Hepatocyte (in vitro differentiated cells): ENCODE measurements at places on chromosomes 1 and 21. TPM values are rescaled to one million over a fixed set of nuclear protein-coding genes. Genes with fewer than 3 reads are reported as not detected.

ODF2L gene
- total RNA-seq: 58.8 and 58.9 TPM in 2 replicates

RNU1-1 gene
- under 0.01 TPM in 2 replicates for total RNA-seq

EPHB2 gene
- total RNA-seq: 11.9 and 18.3 TPM in 2 replicates

TMCC2 gene
- total RNA-seq: 2.4 and 2.5 TPM in 2 replicates

CACNA1S gene
- 0.04 TPM in 1 of 2 replicates, not detected in the other for total RNA-seq

MTARC1 gene
- total RNA-seq: 19.9 and 24.0 TPM in 2 replicates

SVBP gene
- 38.0 and 49.6 TPM in 2 replicates for total RNA-seq

DNA sequence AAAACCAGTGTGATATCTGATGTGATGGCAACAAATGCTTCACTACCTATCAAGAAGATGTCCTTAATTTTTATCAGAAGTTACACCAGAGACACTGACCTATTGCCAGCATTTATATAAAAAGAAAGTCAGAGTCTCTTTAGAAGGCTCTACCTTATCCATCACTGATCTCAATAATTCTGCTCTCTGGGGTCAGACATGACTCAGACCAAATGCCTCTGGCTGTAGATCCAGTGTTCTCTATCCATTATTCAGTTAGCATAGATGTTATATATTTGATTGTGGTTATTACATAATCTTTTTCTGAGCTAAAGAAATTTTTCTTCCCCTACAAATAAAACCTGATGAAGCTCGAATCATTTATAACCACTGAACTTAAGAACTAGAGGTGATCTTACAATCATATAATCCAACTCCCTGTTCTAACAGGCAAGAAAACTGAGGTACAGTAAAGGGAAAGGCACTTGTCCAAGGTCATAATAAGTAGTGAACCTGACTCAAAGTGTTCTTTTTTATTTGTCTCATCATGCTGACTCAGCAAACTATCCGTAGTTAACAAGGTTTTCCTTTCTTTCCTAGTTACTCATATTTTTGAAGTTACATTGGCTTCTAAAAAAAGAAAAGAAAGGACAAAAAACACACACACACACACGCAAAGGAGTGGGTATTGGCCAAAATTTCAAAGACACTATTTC lies 43.6 kb upstream of the ESRRG start:
- DNase-seq: no peak

DNA sequence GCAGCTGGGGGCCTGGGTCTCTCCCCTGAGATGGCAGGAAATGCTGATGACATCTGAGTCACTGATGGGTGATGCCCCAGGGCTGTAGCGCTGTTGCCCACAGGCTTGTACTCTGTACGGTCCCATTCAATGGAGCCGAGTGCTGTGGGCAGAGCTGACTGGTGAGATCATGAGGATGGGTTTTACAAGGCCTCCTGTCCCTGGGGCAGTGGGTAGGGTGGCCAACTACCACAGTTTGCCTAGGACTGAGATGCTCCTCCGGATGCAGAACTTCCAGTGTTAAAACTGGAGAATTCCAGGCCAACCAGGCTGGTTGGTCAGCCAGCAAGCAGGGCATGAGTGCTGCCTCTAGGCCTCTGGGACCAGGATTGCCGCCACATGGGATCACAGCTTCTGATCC lies 9.2 kb downstream of the PHLDA3 start:
- DNase-seq: peak; percentile 3

- no peak for DNase-seq
These were observed 135.2 kb upstream of the RUNX3 start for GRCh38 chr1:25065321-25065721.

- DNase-seq: peak; percentile 35
These were observed 275.4 kb upstream of the SGIP1 start for GRCh38 chr1:66258404-66259105.

GRCh38 chr1:209375671-209376365 lies 207.7 kb upstream of the CAMK1G start:
- no peak for DNase-seq
